ENCODE measurements at places on chromosomes 4 and X. TPM values are rescaled to one million over a fixed set of nuclear protein-coding genes. Genes with fewer than 3 reads are reported as not detected.

Gene BMX
- 12.9 TPM for total RNA-seq

DNA sequence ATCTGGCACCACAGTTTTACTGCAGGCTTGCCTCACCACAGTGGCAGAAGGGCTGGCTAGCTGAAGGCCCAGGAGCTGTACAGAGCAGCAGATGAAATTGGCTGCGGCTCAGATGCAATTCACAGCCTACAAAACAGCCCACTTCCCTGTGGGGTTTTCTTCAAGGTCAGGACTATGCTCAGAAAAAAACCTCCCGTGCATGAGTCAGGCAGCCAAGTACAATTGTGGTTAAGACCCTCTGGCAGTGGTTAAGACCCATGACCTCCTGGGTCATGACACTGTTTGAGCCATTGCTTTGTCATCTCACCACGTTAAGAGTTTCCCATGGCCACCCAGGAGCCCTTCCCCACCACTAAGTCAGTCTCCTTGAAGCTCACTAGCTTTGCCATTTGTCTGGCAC lies 276.3 kb downstream of the HNRNPD start:
- no peaks in the 10 kb centered on the region for H3K36me3 ChIP-seq
- H3K4me3 ChIP-seq = no peak overlapping the region
- DNase-seq = no peak
- no peaks in the 10 kb centered on the region for H3K4me1 ChIP-seq

GRCh38 chrX:148380107-148380506 lies 120.3 kb upstream of the AFF2 start:
- H3K4me3 ChIP-seq = no peak overlapping the region
- no peaks in the 10 kb centered on the region for H3K4me1 ChIP-seq
- no peaks in the 10 kb centered on the region for H3K36me3 ChIP-seq
- H3K27me3 ChIP-seq = no peaks in the 10 kb centered on the region
- no peak for DNase-seq

DNA sequence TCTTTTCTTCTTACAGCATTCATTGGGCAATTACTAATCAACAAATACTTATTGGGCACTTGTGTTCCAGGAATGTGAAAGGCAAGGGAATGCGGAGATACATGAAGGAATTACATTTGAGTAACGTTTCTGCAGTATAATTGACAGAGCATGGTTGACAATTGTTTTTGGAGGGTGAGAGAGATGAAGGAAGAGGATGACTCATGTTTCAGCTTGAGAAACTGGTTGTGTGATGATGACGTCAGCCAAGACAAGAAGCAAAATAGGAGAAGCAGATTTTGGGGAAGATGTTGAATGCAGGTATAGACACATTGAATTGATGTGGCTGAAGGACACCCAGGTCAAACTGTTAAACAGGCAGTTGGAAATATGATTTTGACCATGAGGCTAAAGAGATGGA lies 8.0 kb upstream of the CPEB2 start:
- H3K36me3 ChIP-seq = no peaks in the 10 kb centered on the region
- no peak overlapping the region for H3K27ac ChIP-seq
- DNase-seq = no peak
- no peaks in the 10 kb centered on the region for H3K27me3 ChIP-seq

- H3K27ac ChIP-seq = peak overlapping the region; percentile 23
- DNase-seq = no peak
- H3K27me3 ChIP-seq = no peaks in the 10 kb centered on the region
- H3K4me3 ChIP-seq = no peak overlapping the region
- H3K4me1 ChIP-seq = peaks cover 84% of the 10 kb centered on the region
These were observed 12.8 kb downstream of the SCARB2 start for GRCh38 chr4:76200771-76201231.

DNA sequence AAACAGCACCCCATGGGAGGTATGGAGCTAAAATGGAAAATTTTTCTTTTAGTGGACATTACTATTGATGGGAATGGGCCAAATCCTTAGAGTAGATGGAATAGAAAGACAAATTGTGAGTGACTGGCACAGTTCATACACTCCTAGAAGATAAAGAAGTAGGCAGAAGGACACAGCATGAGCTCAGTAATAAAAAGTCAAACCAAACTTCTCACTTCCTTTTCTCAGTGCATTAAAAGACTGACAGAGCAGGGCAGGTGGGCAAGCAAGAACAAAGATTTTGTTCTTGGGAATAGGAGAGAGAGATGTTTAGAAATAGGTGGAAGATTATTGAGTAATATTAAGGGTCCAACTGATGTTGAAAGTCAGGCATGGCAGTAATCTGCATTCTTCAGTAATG lies 132.5 kb downstream of the ATP10D start:
- no peaks in the 10 kb centered on the region for H3K4me1 ChIP-seq
- H3K4me3 ChIP-seq = no peak overlapping the region
- DNase-seq = no peak
- no peak overlapping the region for H3K27ac ChIP-seq
- no peaks in the 10 kb centered on the region for H3K27me3 ChIP-seq

DNA sequence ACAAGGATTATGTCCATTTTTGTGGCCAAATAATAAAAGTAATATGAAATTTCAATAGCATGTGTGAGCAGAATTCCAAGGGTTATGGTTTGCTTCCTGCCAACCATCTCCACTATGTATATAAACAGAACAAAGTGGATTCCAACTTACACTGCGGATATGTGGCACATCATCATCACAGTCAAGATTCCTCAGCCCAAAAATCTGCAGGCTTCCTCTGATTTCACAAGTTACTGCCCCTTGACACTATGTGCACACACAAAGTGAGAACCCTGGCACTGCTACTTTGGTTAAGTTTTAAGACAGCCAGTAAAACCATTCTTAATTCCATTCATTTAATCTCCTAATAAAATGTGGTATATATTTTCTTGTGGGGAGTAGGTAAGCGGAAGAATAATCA lies 76.4 kb downstream of the LEF1 start:
- H3K4me1 ChIP-seq = no peaks in the 10 kb centered on the region
- H3K4me3 ChIP-seq = no peak overlapping the region
- no peak overlapping the region for H3K27ac ChIP-seq
- H3K27me3 ChIP-seq = no peaks in the 10 kb centered on the region
- no peaks in the 10 kb centered on the region for H3K36me3 ChIP-seq
- DNase-seq = no peak

Gene NAP1L2
- 8.1 TPM for total RNA-seq

DNA sequence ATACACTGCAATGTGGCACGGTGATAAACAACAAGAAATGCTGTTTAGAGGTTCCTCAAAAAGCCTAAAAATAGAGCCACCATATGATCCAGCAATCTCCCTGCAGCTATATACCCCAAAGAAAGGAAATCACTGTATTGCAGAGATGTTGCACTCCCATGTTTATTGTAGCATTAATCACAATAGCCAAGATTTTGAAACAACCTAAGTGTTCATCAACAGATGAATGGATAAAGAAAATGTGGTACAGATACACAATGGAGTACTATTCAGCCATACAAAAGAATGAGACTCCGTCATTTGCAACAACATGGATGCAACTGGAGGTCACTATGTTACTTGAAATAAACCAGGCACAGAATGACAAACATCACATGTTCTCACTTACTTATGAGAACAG lies 365.8 kb upstream of the DIPK2B start:
- no peaks in the 10 kb centered on the region for H3K4me1 ChIP-seq
- no peaks in the 10 kb centered on the region for H3K36me3 ChIP-seq
- no peak for DNase-seq
- no peak overlapping the region for H3K27ac ChIP-seq

DNA sequence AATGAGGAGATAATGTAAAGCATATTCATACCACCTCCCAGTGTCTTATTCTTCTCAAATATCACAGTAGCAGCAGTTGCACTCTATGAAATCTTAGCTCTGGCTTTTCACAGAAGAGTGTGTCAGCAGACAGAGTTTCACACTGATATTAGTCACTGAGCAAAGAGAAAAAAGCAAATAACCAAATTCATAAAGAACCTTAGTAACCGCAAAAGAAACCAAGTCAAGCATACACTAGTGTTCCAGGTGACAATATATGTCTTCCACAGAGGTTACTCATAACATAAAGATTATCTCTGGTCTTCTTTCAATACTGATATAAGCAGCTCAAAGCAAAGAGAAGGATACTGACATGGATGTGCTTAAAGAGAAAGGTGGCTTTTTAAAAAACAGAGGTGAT lies 181.7 kb upstream of the EDNRA start:
- H3K36me3 ChIP-seq = no peaks in the 10 kb centered on the region
- no peaks in the 10 kb centered on the region for H3K4me1 ChIP-seq
- DNase-seq = no peak
- no peaks in the 10 kb centered on the region for H3K27me3 ChIP-seq
- no peak overlapping the region for H3K27ac ChIP-seq

DNA sequence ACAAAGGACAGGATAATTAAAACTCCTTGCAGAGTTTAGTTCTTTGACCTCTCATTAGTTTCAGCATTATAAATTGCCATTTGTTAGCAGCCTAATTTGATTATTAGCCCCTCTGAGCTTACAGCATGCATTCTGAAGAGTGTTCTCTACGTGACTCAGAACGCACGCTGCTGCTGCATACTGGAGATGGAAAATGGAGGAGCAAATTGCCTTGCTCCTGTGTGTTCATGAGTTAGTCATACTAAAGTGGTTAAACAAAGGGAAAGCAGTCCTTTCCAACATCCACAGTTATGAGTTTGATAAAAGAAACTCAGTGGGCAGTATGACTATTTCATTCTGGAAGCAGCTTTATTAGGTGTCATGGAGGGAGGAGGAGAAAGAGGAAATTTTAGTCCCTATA lies 922.5 kb downstream of the RPA4 start:
- H3K36me3 ChIP-seq = no peaks in the 10 kb centered on the region
- H3K27ac ChIP-seq = no peak overlapping the region
- H3K4me1 ChIP-seq = no peaks in the 10 kb centered on the region
- DNase-seq = no peak
- H3K4me3 ChIP-seq = no peak overlapping the region

Gene RBM10
- 32.1 TPM for total RNA-seq

Gene TIGD4
- total RNA-seq = not detected

- no peak overlapping the region for H3K4me3 ChIP-seq
- DNase-seq = no peak
- no peaks in the 10 kb centered on the region for H3K36me3 ChIP-seq
- peaks cover 4% of the 10 kb centered on the region for H3K4me1 ChIP-seq
These were observed 69.3 kb upstream of the HS3ST1 start for GRCh38 chr4:11497972-11498371.

Gene BST1
- 10.2 TPM for total RNA-seq

Gene TMPRSS11A
- not detected for total RNA-seq

DNA sequence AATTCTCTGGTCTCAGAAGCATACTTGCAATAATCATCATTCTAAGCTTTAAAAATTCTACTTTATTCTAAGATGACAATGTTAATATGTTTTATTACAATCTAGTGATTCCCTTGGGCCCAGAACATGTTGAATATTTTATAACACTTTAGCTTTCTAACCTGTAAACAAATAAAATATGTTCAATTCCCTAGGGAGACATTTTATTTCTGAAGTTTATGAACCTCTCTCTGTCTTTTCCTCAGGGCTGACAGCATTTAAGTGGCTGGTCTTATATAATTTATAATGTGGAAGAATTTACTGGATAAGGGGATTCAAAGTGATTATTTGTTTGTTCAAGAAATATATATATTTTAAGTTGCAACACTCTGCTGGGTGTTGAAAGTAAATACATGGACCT lies 55.3 kb upstream of the NPFFR2 start:
- H3K4me3 ChIP-seq = no peak overlapping the region
- no peak overlapping the region for H3K27ac ChIP-seq
- no peak for DNase-seq
- H3K36me3 ChIP-seq = no peaks in the 10 kb centered on the region

- H3K36me3 ChIP-seq = no peaks in the 10 kb centered on the region
- DNase-seq = no peak
- H3K27ac ChIP-seq = no peak overlapping the region
- H3K4me1 ChIP-seq = no peaks in the 10 kb centered on the region
- no peak overlapping the region for H3K4me3 ChIP-seq
These were observed 12.3 kb downstream of the BMP3 start for GRCh38 chr4:81042578-81043365.

Gene USP26
- not detected for total RNA-seq

DNA sequence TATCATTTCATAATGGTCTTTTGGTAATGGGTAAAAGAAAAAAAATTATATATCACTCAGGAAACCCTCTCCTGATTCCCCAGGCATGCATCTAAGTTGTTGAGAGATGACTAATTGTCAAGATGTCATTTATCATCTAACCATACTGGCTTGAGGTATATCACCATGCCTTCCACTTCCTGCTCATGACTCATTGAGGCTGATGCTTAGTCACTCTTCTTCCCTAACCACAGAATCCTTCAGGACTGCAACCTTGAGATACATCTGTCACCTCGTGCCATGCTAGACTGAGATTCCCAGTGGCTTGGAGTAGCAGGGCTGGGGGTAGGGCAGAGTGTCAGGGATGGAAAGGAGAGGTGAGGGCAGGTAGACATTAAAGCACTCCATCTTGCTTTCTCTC lies 782.5 kb upstream of the INTU start:
- DNase-seq = no peak
- H3K4me1 ChIP-seq = no peaks in the 10 kb centered on the region
- H3K36me3 ChIP-seq = no peaks in the 10 kb centered on the region
- no peak overlapping the region for H3K4me3 ChIP-seq

Gene FABP2
- total RNA-seq = not detected

Gene CENPVL2
- total RNA-seq = not detected

Gene MAGEE2
- not detected for total RNA-seq
